ENCODE measurements at places on chromosomes 4 and X.

DNA sequence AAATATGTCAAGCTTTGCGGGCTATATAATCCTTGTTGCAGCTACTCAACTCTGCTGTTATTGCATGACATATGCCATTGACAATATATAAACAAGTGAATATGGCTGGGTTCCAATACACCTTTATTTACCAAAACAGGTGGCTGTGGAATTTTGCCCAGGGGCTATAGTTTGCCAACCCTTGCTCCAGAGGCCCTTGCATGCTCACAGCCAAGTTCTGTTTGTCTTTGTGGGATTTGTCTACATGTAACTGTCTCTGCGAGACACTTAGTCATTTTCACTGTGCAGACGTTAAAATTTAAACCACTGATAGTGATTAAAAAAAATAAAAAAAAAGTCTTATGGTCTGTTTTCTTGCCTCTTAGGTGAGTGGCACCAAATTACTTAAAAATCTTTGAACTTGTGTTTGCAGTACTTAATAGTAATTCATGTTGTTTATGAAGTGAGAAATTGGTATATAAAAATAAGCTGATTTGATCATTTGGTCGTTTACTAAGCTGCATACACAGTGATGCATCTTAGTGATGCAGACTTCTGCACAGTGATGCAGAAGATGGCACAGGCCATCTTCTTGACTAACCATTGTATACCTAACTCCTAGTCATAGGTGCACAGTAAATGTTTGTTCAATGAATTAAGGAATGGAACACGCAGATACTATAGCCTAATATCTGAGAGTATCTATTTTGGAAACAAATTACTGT is 170.9 kb downstream of the FRMPD4 start:
- DNase-seq = no peak

DNA sequence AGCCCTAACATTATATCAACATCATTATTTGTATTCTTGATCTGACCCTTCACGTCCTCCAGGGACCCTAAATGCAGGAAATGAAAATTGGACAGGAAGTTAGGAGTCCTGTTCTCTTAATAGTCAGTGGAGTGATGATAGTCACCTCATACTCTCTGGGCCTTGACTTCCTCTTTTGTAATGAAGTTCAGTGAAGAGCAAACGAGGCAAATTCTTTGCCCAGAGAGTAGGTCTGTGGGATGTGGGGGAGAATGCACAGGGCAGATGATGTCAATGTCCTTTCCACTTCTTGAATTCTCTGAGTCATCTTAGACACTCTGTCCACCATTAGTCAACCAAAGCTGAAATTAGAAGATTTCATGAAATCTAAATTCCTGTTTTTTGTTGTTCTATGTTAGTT is 17.1 kb upstream of the GPRIN3 start:
- DNase-seq = no peak

DNA sequence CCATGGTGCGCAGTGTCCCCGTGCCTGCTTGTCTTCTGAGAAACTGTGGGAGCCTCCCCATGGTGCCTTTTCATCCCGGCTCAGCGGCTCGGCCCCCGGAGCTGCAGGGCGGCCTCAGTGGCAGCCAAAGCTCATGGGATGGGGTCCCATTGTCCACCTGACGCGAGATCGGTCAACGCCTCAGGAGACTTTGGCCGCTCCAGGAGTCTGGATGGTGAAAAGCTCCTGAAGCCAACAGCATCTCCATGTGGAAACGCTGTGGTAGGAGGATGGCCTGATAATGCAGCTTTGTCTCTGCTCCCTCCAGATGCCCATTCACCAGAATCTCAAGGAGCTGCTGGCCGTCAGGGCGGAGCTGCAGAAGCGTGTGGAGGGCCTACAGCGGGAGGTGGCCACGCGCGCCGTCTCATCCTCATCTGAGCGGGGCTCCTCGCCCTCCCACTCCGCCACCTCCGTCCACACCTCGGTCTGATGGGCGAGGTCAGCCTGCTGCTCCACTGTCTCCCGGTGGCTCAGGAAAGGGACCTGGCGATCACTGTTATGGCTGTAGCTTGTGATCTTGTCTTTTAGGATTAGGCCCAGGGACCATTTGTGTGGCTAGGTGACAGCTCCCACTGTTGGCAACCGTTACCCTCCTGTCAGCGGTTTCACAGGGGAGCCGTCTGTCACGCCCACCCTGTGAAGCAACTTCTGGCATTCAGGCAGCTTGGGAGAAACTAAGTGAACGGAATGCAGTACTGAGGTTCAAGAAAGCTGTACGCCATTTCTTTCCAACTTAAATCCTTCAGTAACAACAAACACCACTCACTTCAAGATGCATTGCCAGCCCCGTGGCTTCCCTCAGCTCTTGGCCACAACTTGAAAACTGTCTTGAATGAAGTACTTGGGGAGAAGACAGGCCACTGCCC is 69.3 kb downstream of the MTMR1 start:
- DNase-seq = no peak

DNA sequence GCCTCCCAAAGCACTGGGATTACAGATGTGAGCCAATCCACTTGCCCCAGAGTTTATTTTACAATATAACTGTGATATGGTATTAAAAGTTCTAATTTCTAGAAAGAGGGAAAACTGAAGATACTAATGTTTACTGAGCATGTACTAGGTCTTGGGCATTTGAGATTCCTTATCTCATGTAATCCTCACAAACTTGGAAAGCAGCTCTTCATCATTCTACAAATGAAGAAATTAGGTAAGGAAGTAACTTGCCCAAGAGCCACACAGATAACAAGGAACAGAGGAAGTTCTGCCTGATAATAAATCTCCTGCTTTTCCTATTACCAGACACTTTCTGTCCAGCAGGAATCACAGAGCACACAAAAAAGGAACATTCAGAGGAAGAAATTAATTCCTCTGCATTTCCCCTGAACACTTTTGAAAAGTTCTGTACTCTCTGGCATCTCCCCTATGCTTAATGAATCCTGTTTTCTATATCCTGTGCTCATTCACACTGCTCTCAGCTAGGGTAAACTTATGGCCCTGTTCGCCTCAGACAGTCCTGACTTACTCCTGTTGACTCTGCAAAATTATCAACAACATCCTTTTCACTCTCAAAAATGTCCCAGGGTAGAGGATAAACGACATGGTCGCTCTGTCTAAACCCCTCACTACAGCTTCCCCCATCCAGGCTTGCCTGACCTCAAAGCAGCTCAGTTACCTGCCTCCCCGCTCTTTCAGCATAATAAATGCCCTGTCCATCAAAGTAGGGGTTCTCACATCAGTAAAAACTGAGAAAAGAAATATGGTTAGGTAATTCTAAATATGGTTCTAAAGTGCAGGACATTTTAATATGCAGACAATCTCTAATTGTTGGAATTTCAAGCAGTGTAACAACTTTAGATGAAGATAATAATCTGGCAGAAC is 13.6 kb downstream of the SH3RF1 start:
- DNase-seq = no peak

- no peak for DNase-seq
These were observed 21.9 kb downstream of the BMP3 start for GRCh38 chr4:81052119-81053068.
